Pancreas (tissue), 10 donors: ENCODE measurements at places on chromosomes 7 and 10. TPM values are rescaled to one million over a fixed set of nuclear protein-coding genes. Genes with fewer than 3 reads are reported as not detected.
A peak's percentile ranks its signal among the peaks of the same experiment; 100 is the strongest.

Gene GPR22
- total RNA-seq: not detected

Gene NYAP1
- 0.93 TPM for total RNA-seq

GRCh38 chr10:127435246-127435645, 113.9 kb upstream of the NPS start:
- H3K27me3 ChIP-seq: no peaks in the 10 kb centered on the region
- H3K27ac ChIP-seq: no peak overlapping the region
- H3K36me3 ChIP-seq: no peaks in the 10 kb centered on the region
- H3K4me1 ChIP-seq: no peaks in the 10 kb centered on the region

- no peak overlapping the region for H3K27ac ChIP-seq
- no peak overlapping the region for H3K4me3 ChIP-seq
- H3K4me1 ChIP-seq: peaks cover 4% of the 10 kb centered on the region
- no peaks in the 10 kb centered on the region for H3K36me3 ChIP-seq
- H3K27me3 ChIP-seq: no peaks in the 10 kb centered on the region
Measured at GRCh38 chr7:38181111-38181510, 3.1 kb downstream of the STARD3NL start.

GRCh38 chr10:70838270-70838805, 22.6 kb downstream of the SGPL1 start:
- no peaks in the 10 kb centered on the region for H3K36me3 ChIP-seq
- DNase-seq: no peak
- no peak overlapping the region for H3K4me3 ChIP-seq

- peaks cover 2% of the 10 kb centered on the region for H3K27me3 ChIP-seq
- no peak for DNase-seq
- no peaks in the 10 kb centered on the region for H3K4me1 ChIP-seq
- no peaks in the 10 kb centered on the region for H3K36me3 ChIP-seq
Measured at GRCh38 chr7:118151671-118152070, 32.3 kb upstream of the LSM8 start.

GRCh38 chr10:95742485-95742884, 13.5 kb upstream of the ENTPD1 start:
- peak overlapping the region; percentile 37 for H3K27ac ChIP-seq
- peak; percentile 64 for DNase-seq
- peaks cover 11% of the 10 kb centered on the region for H3K4me1 ChIP-seq
- H3K36me3 ChIP-seq: no peaks in the 10 kb centered on the region
- H3K4me3 ChIP-seq: no peak overlapping the region

DNA sequence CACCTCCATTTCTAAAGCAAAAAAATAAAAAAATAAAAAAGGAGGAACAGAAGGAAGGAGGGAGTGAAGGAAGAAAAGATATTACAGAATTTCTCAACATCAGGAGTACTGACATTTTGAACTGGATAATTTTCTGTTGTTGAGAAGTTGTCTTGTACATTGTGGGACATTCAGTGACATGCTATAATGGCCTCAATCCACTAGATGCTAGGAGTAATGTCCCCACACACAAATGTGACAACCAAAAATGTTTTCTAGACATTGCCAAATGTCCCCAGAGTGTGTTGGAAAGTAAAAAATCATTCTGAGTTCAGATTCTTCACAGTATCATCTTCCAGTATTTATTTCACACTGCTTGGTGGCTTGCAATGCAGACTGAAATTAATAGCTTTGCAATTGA, 6.5 kb downstream of the ZNF438 start:
- H3K4me3 ChIP-seq: no peak overlapping the region
- H3K27ac ChIP-seq: no peak overlapping the region
- H3K27me3 ChIP-seq: no peaks in the 10 kb centered on the region
- H3K36me3 ChIP-seq: no peaks in the 10 kb centered on the region

DNA sequence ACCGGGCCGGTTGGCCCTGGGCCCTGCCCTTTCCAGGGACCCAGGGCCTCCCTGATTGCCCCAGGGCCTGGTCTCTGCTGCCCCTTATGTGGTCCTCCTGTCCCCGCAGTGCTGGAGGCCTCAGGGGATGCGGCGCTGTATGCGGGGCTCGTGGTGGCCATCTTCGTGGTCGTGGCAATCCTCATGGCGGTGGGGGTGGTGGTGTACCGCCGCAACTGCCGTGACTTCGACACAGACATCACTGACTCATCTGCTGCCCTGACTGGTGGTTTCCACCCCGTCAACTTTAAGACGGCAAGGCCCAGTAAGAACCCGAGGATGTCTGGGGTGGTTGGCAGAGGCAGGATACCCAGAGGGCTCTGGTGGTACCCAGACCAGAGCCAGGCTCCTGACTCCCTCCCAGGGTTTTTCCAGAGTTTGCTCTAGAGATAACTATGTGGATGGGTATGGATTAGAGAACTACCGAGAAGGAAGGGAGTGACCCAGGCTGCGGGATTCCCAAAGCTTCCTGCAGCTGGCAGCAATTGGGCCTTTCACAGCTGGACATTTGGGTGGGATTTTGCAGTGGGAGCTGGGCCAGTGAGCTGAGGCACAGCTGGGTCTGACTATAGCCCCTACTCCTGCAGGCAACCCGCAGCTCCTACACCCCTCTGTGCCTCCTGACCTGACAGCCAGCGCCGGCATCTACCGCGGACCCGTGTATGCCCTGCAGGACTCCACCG, 28.1 kb upstream of the SLC29A3 start:
- H3K36me3 ChIP-seq: no peaks in the 10 kb centered on the region
- no peak for DNase-seq
- H3K27ac ChIP-seq: no peak overlapping the region
- H3K4me1 ChIP-seq: no peaks in the 10 kb centered on the region
- H3K4me3 ChIP-seq: no peak overlapping the region

DNA sequence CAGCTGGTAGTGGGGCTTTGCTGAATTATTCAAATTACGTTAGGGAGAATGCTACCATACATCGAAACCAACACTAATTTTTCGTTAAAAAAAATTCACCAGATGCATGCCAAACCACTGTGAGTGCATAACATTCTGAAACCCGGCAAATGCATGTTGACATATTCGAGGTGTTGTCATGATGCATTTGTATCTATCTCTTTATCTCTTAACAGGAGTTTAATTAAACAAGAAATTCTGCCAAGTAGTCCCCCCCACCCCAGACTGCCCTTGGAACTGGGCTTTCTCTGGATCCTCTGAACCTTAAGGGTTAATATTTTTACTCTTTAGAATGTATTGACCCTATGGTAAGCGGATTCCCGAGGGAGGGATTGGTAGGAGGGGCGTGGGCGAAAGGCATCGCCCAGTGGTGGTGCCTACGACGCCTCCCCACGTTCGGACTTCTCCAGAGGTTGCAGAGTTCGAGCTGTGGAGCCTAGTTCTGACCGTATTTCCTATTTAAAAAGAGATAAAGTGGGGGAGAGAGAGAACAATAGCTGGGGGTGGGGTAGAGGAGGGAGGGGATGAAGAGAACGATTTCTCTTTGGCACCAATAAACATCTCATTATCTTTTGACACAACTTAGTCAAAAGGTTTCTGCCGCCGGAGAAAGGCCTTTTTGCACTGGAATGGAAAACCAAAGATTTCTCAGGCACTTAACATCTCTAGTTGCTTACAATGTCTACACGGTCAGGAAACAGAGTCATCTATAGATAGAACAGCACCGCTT, 7.2 kb downstream of the DLX6 start:
- H3K27me3 ChIP-seq: peaks cover 91% of the 10 kb centered on the region
- DNase-seq: no peak
- peaks cover 5% of the 10 kb centered on the region for H3K4me1 ChIP-seq
- H3K36me3 ChIP-seq: no peaks in the 10 kb centered on the region

- no peak overlapping the region for H3K27ac ChIP-seq
- H3K36me3 ChIP-seq: no peaks in the 10 kb centered on the region
- no peak for DNase-seq
Measured at GRCh38 chr7:80847027-80847426, 71.8 kb downstream of the SEMA3C start.

DNA sequence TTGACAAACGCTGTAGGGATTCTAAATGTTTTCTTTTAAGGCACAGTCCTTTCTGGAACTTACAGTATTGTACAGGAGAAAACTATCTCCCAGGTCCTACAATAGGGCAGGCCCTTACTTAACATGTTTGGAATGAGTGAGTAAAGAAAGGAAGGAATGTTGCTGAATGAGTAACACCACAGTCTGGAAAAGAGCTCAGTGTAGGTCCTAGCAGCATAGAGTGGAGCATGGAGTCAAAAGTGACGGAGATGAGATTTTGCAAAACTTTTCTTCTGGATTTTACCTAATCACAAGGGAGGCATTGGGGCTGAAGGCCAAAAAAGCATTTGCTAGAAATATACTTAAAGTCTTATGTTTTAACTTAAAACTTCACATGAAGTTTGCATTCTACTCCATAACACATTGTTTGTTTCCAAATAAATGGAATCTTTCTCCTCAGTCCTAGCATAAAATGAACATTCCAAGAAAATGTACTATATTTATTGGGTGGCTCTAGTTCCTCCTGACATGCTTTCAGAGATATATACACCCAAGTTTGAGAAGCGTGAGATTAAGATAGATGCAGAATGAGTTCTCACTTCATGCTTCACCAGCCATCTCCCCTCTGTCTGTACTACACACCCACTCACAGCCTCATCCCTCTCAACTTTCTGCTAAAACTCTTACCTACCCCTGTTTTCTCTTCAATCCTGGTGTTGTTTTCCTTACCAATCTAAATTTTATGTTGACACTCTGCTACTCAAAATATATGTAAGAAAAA, 20.2 kb upstream of the ADD3 start:
- H3K27me3 ChIP-seq: no peaks in the 10 kb centered on the region
- no peak overlapping the region for H3K4me3 ChIP-seq
- DNase-seq: no peak
- H3K4me1 ChIP-seq: peaks cover 3% of the 10 kb centered on the region

DNA sequence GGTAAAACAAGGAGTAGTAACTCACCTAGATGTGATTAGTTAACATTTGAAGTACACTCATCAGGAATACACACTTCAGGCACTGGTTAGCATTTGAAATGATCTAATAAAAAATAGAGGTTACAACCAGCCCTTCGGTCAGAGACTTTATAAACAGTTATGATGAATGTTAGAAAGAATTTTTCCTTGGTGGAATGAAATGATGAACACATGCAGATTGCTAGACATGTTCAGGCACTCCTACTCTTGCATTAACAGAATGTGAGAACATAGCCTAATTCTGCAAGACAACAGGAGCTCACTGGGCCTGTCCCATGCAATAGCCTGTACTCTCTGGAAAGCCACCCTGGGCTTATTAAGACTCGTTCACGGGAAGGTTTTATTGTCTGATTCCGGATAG, 47.3 kb upstream of the TECTB start:
- no peaks in the 10 kb centered on the region for H3K36me3 ChIP-seq
- DNase-seq: no peak
- H3K27me3 ChIP-seq: no peaks in the 10 kb centered on the region
- no peak overlapping the region for H3K27ac ChIP-seq
- H3K4me1 ChIP-seq: no peaks in the 10 kb centered on the region
- H3K4me3 ChIP-seq: no peak overlapping the region

- DNase-seq: no peak
- H3K4me1 ChIP-seq: no peaks in the 10 kb centered on the region
- H3K36me3 ChIP-seq: no peaks in the 10 kb centered on the region
- no peak overlapping the region for H3K4me3 ChIP-seq
Measured at GRCh38 chr7:26417911-26418413, 126.3 kb downstream of the SNX10 start.
